ENCODE measurements at places on chromosomes 1 and 21.

DNA sequence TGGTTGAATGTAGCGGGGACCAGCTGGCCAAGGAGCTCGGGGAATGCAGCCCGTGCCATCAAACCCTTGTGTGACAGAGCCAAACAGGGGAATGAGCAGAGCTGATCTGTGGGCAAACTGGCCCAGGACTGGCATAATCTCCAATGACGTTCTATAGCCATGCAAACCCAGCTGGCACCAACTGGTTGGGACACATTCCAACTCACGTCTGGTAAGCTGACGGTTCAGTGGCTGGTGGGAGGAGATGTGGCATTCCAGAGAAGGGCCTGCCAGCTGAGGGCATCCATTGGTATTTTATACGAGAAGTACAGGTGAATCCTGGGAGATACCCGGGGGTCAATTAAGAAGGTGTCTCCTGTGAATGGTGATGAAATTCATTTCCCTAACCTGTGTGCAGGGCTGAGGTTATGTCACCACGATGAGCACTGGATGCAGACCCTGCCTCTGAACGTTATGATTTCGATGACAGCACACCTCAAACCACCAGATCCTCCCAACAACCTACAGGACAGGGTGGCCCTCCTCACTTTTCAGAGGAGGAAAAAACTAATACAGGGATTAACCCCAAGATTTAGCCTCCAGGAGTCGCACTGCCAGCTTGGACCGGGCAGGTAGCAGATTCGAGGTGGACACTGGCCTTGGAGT is 39.0 kb upstream of the RUNX3 start:
- no peak for DNase-seq

GRCh38 chr1:170149241-170149640 is 3.5 kb downstream of the NTMT2 start:
- DNase-seq = no peak

- no peak for DNase-seq
Observed at GRCh38 chr1:32939655-32940371, 24.8 kb downstream of the RNF19B start.

GRCh38 chr1:4253935-4254334 is 353.9 kb upstream of the C1orf174 start:
- no peak for DNase-seq

- peak; percentile 60 for DNase-seq
Observed at GRCh38 chr1:54001591-54001990, 16.4 kb downstream of the LDLRAD1 start.

DNA sequence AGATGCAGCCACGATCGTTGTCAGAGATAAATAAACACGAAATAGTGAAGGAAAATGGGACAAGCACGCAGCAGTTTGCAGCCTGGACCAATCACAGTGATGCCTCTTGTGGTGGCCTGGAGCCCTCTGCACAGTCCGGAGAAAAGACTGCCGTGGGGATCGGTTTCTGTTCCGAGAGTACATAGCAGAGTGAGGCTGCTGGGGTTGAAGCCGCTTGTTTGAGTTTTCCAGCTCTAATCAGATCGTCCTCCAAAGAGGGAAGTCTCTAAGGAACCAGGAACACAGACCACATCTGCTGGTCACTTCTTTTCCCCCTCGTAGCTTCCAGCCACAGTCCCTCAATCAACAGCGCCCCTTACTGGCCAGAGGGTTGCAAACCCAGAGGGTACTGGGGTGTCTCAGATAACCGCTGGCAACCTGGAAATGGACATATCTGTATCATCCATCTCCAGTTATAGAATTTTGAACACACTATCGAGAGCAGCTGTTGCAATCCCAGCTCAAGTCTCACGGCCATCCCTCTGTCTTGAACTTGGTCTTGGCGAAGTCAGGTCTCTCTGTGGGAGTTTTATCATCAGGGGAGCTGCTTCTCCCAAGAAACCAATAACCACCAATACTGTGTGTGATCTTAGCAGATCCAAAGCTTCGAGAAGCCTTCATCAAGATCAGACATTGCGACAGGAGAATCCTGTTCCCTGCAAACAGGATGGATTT is 57.4 kb downstream of the OLIG1 start:
- peak; percentile 68 for DNase-seq

DNA sequence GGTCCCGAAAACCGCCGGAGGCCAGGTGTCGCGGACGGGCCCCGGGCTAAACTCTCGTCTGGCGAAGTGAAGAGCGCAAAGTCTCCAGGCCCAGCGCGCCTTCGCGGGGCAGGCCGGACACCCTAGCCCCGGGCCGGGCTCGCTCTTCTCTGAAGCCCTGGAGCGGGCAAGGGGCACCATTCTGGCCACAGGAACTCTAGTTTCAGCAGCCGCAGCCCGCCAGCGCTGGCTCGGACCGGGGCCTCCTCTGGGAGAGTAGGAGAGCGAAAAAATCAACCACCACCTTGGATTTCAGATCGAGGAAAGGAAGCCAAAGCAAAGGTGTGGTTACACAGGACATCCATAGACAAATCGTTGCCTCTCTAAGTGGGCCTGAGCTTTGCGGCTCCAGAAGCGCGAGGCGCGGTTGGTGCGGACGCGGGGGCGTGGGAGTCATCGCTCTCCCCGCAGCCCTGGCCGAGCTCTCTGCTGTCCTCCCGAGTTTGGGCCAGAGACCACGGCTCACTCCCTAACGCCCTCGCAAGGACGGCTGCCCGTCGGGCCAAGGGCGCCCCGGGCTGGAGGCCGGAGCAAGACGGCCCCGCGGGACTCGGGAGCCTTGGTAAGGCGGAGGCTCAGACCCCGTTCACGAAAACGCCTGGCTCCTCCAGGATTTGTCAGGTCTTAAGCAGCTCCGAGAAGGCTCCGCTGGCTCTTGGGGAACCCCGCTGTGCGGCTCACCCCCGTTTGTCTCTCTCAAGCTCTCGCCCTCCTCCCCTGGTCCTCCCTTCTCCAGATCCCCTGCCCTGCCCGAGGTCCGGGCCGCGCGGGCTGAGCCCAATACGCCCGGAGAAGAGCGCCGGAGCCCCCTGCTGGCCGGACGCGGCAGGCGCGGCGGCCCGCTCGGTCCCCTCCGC is 132.9 kb upstream of the DPYD start:
- peak; percentile 17 for DNase-seq

GRCh38 chr21:29674343-29674742 is 265.5 kb downstream of the GRIK1 start:
- DNase-seq = no peak

DNA sequence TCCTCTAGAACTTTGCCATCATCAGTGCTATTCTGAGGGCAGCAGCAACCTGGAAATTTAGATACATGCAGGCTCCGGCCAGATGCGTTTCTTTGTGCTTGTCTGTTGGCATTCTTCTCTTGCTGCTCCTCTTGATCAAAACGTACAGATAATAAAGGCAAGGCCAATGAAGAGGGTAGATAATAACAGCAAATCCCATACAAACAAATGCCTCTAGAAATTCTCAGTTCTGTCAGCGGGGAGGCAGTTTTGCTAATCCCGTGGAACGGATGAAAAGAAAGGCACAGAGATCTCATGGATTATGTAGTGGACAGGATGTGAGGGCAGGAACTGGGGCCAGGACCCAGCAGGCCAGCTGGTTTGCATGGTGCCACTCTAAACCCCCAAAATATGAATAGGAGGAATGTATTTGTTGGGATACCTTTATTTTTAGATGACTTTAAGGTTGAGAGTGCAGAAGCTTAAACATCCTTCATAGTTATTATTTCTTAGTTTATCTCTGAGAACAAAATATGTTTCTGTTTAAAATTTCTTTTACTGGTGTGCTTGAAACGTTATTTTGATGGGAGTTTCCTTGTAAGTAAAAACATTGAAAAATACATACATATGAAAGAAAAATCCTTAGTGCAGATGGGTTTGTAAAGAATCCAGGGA is 1.5 kb downstream of the ITSN1 start:
- no peak for DNase-seq

- no peak for DNase-seq
Observed at GRCh38 chr1:221594576-221594975, 147.3 kb downstream of the DUSP10 start.

DNA sequence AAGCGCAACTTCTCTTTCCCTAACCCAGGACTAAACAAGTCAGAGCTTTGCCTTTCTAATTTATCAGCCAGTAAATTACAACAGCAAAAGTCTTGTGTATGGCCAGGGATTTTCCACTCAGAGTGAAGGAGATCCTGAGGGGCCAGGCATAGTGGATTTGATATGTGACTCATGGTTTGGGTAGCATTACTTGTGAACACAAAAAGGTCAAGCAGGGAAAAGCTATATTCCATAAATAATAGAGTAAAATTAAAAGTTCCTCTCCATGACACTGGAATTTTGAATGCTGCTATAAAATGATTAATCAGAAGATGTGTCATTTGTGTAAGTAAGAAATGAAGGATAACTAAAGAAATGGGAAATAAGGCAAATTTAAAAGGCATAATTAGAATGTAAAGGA is 284.8 kb downstream of the HLX start:
- DNase-seq = no peak

- no peak for DNase-seq
Observed at GRCh38 chr1:198637157-198637556, 1.7 kb upstream of the PTPRC start.
